Left lung (tissue), 14 donors: ENCODE measurements at places on chromosomes 5 and 9. TPM values are rescaled to one million over a fixed set of nuclear protein-coding genes. Genes with fewer than 3 reads are reported as not detected.

GRCh38 chr9:110115341-110115820, 92.6 kb downstream of the C9orf152 start:
- H3K27ac ChIP-seq: peak overlapping the region; percentile 53
- no peaks in the 10 kb centered on the region for H3K27me3 ChIP-seq
- peaks cover 5% of the 10 kb centered on the region for H3K4me1 ChIP-seq
- H3K4me3 ChIP-seq: no peak overlapping the region
- DNase-seq: no peak

GRCh38 chr5:37892586-37892985, 52.7 kb upstream of the GDNF start:
- DNase-seq: no peak
- H3K36me3 ChIP-seq: no peaks in the 10 kb centered on the region
- H3K27me3 ChIP-seq: no peaks in the 10 kb centered on the region
- no peak overlapping the region for H3K4me3 ChIP-seq

- H3K4me3 ChIP-seq: no peak overlapping the region
- no peaks in the 10 kb centered on the region for H3K27me3 ChIP-seq
- H3K4me1 ChIP-seq: no peaks in the 10 kb centered on the region
- H3K36me3 ChIP-seq: no peaks in the 10 kb centered on the region
- DNase-seq: no peak
Measured at GRCh38 chr5:132027027-132027426, 15.6 kb upstream of the ACSL6 start.

DNA sequence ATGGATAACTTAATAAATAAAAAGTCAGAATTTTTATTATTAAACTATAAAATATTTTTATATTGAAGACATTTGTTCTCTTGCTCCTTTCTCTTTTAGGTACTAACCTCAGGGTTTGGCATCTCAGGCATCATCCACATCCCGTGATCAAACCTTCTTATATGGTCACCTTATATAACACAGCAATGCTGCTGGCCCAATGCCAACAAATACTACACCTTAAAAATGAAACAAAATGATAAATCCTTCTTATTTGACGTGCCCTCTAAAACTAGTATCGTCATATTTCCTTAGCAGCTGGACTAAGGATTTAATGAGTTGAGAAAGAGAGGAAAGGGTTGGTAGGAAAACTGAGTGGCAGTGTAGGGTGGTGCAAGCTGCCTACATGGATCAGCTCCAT, 56.6 kb downstream of the NDUFAF2 start:
- no peak for DNase-seq
- no peak overlapping the region for H3K27ac ChIP-seq
- H3K4me3 ChIP-seq: no peak overlapping the region

Gene SLC4A9
- polyA plus RNA-seq: 0.13 TPM

DNA sequence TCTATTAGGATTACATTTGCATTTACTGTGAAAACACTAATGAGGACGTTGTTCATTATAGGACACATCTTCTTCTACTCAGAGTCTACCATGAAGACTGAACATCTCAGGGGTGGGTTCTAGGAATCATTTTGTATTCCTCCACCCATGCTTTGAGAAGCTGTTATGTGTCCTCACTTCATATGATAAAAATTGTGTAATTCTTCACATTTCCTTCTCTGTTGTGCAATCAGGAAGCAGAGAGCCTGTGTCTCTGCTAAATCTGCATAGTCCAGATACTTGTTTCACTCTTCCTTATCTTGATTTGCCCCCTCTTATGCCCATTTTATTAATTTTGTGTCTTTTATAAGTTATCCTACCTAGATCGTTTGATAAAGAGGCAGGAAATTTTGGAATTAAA, 97.8 kb upstream of the IQGAP2 start:
- DNase-seq: peak; percentile 41
- no peaks in the 10 kb centered on the region for H3K4me1 ChIP-seq

Gene HIGD2A
- 102 TPM for polyA plus RNA-seq

Gene PCDHA1
- polyA plus RNA-seq: 0.14 TPM

Gene TMEFF1
- 1.2 TPM for polyA plus RNA-seq

GRCh38 chr5:1762883-1763547, 36.6 kb downstream of the MRPL36 start:
- H3K27me3 ChIP-seq: peaks cover 73% of the 10 kb centered on the region
- H3K36me3 ChIP-seq: no peaks in the 10 kb centered on the region
- H3K4me3 ChIP-seq: no peak overlapping the region
- DNase-seq: no peak

GRCh38 chr9:130433947-130434262, 10.9 kb upstream of the ASS1 start:
- no peak for DNase-seq
- no peak overlapping the region for H3K27ac ChIP-seq
- H3K4me1 ChIP-seq: peaks cover 12% of the 10 kb centered on the region
- peaks cover 12% of the 10 kb centered on the region for H3K27me3 ChIP-seq
- no peaks in the 10 kb centered on the region for H3K36me3 ChIP-seq

- H3K27ac ChIP-seq: no peak overlapping the region
- no peak for DNase-seq
- H3K27me3 ChIP-seq: no peaks in the 10 kb centered on the region
- H3K36me3 ChIP-seq: no peaks in the 10 kb centered on the region
- no peaks in the 10 kb centered on the region for H3K4me1 ChIP-seq
Measured at GRCh38 chr5:172565931-172566665, 75.0 kb upstream of the NEURL1B start.

DNA sequence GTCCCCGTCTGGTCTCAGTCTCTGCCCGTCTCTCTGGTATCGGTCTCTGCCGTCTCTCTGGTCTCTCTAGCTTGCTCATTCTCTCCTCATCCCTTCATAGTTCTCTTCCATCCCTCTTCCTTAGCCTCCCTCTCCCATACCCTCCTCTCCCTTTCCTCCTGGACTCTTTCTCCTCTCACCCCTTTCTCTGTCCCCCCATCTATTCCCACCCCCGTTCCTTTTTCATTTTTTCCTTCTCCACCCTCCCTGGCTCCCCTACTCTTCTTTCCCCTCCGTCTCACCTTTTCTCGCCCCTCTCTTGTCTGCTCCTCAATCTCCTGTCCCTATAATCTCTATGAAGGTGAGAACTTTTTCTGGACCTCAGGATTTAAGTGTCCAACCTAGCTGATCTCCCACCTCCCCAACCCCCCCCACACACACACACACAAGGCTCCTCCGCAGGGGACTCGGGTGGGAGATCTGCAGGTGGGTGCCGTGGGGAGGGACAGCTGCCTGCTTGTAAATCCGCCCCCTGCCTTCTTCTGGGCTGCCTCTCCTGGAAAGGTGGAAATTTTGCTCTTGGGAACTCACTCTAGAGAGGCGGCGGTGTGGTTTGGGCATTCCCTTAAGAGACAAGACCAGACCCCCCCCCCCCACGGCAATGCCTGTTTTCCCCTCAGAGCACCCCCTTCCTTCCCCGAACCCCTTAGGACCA, 953 bp downstream of the UBE2QL1 start:
- peaks cover 6% of the 10 kb centered on the region for H3K4me1 ChIP-seq
- peaks cover 40% of the 10 kb centered on the region for H3K27me3 ChIP-seq
- H3K4me3 ChIP-seq: no peak overlapping the region
- no peaks in the 10 kb centered on the region for H3K36me3 ChIP-seq
- H3K27ac ChIP-seq: no peak overlapping the region
- no peak for DNase-seq

DNA sequence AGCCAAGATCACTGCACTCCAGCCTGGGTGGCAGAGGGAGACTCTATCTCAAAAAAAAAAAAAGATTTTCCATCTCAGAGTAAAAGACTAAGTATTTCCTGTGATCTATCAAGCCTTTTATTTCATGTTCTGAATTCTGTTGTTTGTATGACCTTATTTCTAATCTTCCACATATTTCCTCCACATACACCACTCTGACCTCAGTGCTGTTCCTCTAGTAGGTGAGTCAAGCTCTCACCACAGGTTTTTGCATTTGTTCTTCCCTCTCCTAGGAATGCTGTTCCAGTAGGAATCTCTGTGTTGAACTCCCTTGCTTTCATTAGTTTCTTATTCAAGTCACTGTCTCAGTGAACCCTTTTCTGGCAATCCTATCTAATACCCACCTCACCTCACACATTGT, 68.1 kb downstream of the INVS start:
- no peaks in the 10 kb centered on the region for H3K36me3 ChIP-seq
- no peak for DNase-seq
- no peaks in the 10 kb centered on the region for H3K27me3 ChIP-seq
- H3K27ac ChIP-seq: no peak overlapping the region

Gene CKS2
- 127 TPM for polyA plus RNA-seq

DNA sequence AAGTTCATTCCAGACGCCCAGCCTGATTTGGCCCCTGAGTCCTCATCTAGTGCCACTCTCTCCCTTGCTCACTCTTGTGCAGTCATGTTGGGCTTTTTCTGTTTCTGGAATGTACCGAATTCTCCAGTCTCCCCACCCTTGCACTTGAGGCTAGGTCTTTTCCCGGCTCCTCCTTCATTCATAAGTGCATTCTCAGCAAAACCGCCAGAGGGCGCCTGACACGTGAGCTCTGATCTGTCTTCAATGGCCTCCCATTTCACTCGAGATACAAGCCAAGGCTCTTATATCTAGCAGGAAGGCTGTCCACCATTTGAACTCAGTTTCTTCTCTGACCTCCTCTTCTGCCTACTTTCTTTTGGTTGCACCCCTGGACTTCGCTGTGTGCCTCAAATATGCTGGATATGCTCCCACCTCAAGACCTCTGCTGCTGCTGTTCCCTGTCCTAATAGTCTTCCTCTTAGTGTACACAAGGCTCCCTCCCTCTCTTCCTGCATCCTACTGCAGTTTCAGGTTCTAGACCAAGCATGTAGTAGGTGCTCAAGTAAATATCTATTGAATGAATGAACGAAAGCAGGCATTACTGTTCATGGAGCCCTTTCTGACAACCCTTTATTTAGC, 568.1 kb upstream of the WWC1 start:
- no peaks in the 10 kb centered on the region for H3K27me3 ChIP-seq
- H3K4me1 ChIP-seq: no peaks in the 10 kb centered on the region
- H3K27ac ChIP-seq: no peak overlapping the region
- H3K4me3 ChIP-seq: no peak overlapping the region
- H3K36me3 ChIP-seq: no peaks in the 10 kb centered on the region

DNA sequence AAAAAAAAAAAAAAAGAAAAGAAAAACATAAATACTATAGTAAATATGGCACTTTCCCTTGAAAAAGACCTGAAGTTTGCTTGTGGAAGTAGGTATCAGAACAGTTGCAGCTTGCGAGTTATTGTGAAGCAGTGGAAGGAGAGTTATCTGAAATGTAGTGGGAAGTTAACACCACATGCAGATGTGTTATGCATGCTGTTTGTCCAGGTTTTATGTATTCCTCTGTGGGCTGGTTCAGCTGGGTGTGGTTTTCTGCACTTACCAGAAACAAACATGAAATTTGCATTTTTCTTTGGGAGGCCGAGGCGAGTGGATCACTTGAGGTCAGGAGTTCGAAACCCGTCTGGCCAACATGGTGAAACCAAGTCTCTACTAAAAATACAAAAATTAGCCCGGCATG, 42.1 kb upstream of the CTNNA1 start:
- no peak overlapping the region for H3K27ac ChIP-seq
- DNase-seq: no peak
- no peaks in the 10 kb centered on the region for H3K36me3 ChIP-seq
- no peaks in the 10 kb centered on the region for H3K27me3 ChIP-seq
